ENCODE measurements at places on chromosomes 2 and 18.

- peak; percentile 78 for DNase-seq
Measured at GRCh38 chr2:219571311-219572236, at the start of gene OBSL1. OBSL1 (minus strand) TSS chr2:219571539; CDS start chr2:219571232, 307 bp downstream.

DNA sequence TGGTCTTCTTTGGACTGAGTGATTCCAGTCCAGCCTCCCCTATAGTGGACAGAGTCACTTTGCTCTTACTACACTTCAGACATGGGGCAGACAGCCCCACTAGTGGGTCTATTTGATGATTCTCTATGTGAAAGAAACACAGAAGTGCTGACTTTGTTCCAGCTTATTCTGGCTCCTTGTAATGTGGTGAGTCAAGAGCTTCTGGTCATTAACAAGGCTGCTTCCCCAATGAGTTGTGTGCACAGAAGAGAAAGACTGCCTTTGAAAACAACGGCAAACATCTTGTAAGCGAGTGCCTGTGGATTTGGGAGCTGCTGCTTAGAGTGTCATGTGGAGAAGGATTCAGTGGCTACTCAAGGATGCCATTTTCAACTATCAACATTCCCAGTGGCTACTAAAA, 39.1 kb downstream of the RMC1 start:
- no peak for DNase-seq

DNA sequence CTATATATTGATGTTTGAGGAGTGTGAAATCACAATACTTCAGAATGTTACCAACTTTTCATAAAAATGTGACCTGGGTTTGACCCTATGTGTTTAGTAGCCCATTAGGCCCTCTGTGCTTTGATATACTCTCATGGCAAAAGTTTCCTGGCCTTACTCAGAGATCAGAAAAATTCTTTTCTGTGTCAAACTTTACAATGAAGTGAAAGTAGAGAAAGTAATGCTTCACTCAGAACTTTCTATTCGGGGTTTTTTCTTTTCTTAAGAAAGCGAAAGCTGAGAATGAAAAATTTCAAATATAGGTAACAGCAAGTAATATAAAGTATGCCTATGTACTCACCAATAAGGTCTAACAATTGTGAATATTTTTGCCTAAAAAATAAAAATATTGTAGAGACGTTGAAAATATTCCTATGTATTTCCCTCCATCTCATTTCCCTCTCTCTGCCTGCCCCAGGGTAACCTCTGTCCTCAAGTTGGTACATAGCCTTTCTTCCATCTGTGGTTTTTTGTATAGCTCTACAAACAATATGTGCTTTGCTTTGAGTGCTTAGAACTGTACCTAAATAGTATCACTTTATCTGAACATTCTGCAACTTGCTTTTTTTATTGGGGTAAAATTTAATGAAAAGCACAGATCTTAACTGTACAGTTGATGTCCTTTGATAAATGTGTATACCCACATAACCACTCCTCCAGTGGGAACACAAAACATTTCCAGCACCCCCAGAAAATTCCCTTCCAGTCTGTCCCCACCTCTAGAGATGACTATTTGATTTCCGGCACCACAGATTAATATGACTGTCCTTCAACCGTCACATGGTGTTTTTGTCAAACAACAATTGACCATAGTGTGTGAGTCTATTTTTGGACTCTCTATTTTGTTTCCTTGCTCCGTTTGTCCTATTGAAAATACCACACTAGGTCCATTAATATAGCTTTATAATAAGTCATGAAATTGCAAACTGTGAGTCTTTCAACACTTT, 10.3 kb upstream of the ACKR3 start:
- DNase-seq: no peak

DNA sequence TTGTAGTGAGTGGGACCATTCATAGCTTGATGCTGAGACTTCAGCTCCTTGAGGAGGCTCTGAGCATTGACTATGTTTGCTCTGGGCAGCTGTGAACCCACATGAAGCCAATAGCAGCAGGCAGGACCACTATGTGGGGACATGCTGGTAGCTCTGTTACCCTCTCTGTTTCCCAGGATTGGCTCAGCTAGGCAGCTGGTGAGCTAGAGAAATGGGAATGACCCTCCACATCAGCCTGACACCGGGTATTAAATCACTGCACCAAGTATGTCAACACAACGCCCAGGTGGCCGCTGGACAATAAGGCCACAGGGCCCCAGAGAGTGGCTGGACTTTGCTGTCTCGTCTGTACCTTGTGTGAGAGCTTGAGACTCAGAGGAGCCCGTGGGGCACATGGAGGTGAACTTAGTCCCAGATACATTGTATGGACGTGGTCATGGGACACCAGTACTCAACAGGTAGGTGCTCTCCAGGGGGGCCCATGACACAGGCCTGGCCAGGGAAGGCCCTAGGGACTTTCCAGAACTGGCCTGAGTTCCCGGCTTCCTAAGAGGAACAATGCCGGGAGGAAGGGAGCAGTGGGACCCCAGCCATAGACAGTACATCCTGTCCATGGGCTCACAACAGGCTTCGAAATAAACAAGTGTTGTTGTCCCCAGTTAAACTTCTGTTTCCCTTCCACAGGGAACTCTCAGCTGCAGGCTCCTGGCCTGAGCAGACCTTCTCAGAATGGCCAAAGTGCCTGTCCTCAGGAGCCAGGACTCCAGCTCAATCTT, 35.2 kb downstream of the HS1BP3 start:
- no peak for DNase-seq
